ENCODE measurements at places on chromosomes 2 and 18.

DNA sequence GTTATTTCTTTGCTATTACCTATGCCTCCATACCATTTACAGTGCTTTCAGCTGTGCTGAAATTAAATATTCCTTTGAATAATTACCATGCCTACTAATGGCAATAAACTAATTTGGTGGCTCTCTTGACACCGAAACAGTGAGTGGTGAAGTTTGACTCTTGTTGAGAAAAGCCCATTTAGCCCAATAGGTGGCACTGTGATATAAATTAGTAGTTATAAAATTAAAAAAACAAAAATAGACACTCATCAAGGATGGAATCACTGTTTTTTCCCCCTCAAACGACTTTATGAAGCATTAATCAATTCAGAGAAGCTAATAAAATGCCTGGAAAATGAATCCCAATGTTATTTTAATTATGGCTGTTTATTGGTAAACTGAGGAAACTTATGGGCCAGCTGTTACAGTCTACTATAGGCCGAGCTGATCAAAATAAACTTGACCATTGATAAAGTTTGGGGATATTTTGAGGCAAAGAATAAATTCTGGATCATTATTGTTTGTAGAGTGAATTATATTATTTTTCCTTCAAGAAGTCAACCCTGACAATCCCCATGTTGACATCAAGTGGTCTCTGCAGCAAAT lies 339.6 kb downstream of the TRIB2 start:
- no peak for DNase-seq

DNA sequence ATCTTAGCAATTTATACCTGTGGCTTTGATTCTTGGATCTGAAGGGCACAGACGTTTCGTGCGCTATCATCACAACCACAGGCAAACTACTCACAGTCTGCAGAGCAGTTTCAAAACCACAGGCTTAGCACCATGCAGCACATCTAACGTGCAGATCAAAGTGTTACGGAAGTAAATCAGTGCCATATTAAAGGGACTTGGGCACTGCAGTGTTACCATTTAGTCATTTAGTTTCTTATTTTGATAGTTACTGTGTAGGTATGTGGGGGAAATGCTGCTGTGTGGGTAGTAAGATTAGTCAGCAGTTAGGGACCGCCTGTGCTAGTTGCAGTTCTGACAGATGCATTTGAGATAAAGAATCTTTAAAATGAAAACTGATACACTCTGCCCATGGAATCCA lies 384.0 kb downstream of the NBAS start:
- DNase-seq: peak; percentile 85

DNA sequence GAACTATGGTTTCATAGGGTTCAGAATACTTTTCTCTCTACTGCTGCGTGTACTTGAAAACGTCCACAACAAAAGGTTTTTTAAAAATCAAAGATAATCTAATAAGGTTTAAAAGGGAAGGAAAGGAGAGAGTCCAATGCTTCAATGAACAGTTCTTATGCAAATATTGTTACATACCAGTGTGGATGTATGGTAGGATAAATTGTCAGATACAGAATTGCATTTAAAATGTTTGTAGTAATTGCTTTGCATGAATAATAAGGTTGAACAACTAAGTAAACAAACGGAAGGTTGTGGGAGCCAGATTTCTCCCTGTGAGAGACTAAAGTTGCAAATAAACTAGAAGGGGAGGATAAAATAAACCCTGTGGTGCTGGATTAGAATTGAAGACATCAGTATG lies 53.8 kb upstream of the RBBP8 start:
- DNase-seq: no peak

GRCh38 chr2:233867993-233868532 lies at the start of gene MSL3B:
Gene MSL3B (minus strand): TSS chr2:233868386.
- peak; percentile 61 for DNase-seq

- DNase-seq: no peak
These were observed 7.9 kb upstream of the RNF152 start for GRCh38 chr18:61900504-61901281.

DNA sequence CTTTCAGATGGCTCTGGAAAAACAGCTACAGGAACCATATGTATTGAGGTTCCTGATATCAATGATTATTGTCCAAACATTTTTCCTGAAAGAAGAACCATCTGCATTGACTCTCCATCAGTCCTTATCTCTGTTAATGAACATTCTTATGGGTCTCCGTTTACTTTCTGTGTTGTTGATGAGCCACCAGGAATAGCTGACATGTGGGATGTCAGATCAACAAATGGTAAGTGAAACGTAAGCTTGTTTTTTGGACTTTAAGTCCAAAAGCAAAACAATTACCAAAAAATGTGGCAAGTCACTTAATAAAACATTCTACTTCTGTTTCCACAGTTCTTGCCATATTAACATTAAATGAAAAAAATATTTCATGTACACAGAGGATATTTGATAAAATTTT lies 26.8 kb downstream of the DSG4 start:
- no peak for DNase-seq

DNA sequence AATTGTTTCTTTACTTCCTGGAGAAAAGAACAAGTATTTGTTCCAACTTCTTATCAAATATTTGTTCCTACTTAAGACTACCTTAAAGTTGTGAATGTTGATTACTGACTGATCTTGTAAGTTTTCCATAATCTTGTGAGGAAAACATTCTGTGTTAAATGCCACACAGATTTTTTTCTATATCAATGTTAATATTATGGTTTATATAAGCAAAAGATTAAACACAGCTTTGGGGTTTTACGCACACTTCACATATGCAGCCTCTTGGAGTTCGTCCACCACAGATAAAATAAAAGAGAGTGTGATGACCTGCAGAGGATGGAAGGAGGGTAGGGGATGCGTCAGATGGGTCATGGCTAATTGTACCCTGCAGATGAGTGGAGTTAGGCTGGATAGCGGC lies 780.0 kb upstream of the SALL3 start:
- no peak for DNase-seq

DNA sequence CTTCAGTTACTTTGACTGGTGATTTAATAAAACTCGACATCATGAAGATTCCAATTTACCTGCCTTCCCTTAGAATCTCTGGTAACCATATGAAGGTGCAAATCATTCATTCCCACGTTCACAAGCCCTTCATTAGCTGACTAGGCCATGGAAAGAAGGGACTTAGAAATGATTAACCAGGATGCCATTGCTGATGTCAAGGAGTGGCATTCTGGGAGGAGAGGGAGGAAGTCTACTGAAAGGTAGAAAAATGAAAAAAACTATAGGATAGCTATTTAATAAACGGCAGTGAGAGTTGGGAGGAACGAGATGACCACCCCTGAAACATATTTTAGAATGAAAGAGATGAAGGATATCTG lies 1.4 kb downstream of the ATIC start:
- DNase-seq: no peak

- DNase-seq: no peak
These were observed 64.3 kb downstream of the NCKAP5 start for GRCh38 chr2:133503927-133504326.

GRCh38 chr2:134247679-134248078 lies 6.2 kb upstream of the MGAT5 start:
- no peak for DNase-seq

- no peak for DNase-seq
These were observed 30.6 kb upstream of the CREB1 start for GRCh38 chr2:207499114-207499513.

DNA sequence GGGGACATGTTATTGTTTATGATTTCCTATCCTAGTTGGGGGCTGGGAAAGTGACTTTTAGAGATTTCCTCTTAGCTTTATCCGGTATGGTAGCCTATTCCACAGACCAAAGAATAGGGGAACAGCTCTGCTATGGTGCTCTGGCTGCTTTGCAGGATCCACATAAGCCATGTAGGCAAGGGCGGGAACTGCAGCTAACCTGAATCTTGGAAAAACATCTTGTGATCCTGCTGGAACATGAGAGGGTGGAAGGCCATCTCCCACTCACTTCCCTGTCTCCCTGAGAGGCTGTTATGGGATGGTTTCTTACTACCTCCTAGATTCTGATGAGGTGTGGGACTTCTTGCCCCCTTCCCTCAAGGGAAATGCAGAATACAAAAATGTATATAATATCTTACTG lies 2.0 kb upstream of the DARS1 start:
- no peak for DNase-seq

DNA sequence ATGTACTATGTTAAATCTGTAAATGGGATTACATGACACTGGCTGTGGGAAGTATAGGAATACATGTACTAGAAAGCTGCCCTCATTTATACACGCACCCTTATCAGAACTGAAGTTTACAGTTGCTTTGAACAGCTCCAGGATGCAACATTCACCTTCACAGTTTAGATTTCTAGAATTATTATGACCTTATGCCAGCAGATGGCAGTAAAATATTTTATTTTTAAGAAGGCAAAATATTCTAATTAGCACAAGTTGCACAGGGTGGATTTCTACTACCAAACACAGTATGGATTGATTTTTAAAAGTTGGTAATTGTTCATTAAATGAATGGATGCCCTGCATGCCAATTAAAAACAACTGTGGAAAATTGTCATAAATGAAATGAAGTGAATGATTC lies 670.4 kb downstream of the KCNJ3 start:
- no peak for DNase-seq

DNA sequence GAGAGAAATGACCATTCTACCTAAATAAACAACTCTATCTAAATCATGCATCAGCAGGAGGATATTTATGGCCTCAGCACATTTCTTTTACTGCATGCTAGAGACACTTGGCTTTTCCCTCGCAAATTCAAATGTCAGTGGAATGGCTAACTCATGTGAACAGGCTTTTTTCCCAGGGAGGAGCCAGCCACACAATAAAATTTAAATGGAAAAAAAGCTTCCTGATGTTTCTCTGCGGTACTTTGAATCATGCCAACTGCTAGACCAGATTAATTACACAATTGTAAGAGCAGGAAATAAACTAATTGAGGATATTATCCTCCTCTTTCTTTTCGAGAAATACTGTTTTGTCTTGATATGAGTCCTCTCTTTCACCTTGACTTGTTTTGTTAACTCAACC lies 676.3 kb downstream of the IRS1 start:
- no peak for DNase-seq

GRCh38 chr2:217907266-217907665 lies 95.5 kb downstream of the TNS1 start:
- DNase-seq: no peak

- DNase-seq: no peak
These were observed 289.0 kb upstream of the TFPI start for GRCh38 chr2:187842978-187843847.

GRCh38 chr18:76564117-76564516 lies 69.1 kb upstream of the ZNF516 start:
- no peak for DNase-seq

- no peak for DNase-seq
These were observed 131.6 kb upstream of the SATB2 start for GRCh38 chr2:199589306-199589705.

GRCh38 chr2:170917957-170918356 lies 11.1 kb upstream of the GORASP2 start:
- DNase-seq: no peak

GRCh38 chr18:76662626-76663025 lies 159.7 kb upstream of the ZNF236 start:
- no peak for DNase-seq

GRCh38 chr18:415617-416612 lies 84.6 kb downstream of the COLEC12 start:
- DNase-seq: no peak

GRCh38 chr2:217807025-217807424 lies 195.8 kb downstream of the TNS1 start:
- DNase-seq: no peak

- DNase-seq: no peak
These were observed 208.1 kb downstream of the CDH19 start for GRCh38 chr18:66395671-66396218.

DNA sequence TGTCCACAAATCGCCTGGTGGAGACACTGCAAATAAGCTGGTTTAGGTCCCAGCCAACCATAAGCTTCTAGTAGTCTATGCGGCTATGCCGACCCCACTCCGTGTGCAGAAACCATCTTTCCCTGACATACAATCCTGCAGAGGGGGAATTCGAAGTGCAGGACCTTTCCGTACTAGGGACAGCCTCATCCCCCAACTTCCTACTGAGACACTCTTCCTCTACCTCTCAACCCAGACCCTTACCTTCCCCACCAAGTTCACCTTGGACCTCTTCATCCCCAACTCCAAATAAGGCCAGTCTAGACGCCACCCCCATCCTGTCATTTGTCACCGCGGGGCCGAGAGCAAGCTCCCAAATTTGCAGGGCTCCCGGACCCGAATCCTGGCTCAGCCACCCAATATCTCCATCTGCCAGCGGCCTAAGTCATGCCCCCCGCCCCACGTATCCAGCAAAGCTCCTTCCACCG lies 496 bp downstream of the SUCLG1 start:
- peak; percentile 39 for DNase-seq

DNA sequence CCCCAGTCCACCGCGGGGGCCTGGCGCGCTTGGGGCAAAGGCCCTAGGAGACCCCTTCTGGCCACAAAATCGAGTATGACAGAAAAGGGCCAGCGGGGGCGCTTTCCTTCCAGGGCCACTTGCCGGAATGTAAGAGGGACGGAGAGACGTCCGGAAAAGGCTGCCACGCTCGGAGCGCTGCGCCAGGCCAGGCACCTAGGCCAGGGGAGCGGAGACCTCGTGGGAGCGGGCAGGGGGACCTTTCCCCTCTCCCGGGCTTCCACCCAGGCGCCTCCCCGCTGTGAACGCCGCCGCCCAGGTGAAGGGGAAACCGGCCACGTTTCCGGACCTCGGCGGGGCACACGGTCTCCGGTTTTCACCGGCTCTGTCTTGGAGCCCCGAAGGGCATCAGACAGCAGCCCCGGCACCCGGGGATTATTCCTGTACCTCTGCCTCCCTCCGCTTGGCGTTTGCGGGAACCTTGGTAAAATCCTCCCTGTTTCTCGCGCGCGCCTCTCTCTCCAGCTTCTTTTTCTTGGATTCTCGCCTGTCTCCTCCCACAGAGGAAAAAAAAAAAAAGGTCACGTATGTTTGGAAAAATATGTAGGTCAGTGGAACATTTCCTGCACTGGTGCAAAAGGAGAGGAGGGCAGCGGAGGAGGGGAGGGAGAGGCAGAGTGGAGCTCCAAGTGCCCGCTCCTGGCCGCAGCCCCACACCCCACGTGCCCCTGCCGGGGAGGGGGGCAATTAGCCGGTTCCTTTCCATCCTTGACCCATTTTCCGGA lies 1.2 kb upstream of the NPAS2 start:
- DNase-seq: peak; percentile 21

DNA sequence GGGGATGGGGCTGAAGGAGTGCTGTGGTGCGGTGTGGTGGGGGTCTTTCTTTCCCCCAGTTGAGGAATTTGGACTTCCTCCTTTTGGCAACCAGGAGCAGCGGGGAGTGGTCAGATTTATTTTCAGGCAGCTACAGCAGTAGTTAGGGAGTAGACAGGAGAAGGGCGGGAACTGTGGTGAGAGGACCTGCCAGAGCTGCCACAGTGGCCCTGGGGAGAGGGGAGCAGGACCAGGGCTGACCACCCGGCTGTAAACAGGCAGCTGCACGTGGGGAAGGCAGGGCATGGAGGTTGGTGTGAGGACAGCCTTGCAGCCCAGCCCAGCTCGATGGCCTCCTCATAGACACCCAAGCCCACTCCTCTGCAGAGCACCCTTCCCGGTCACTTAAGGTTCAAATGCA lies 197.2 kb downstream of the GLI2 start:
- no peak for DNase-seq

DNA sequence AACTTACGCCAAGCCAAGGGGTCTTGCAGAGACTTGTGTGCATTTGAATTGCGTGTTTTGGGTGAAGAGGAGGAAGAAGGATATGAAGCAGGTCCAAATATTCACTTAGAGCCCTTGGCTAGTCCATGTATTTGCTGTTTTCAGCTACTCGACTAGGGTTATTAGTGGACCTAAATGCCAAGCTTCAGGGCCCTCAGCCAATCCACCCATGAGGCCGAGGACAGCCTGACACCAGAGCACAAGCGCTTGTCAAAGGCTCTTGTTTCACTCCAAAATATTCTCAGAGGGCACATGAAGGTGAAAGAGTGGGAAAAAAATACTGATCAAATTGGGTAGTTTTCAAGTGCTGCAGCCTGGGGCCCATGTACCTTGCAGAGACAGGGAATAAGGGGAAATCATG lies 174.8 kb upstream of the ACAA2 start:
- DNase-seq: no peak

All from activated CD4-positive, alpha-beta memory T cell treated with anti-CD3 and anti-CD28 coated beads for 36 hours (primary cell).